ENCODE measurements at places on chromosomes 7 and 10. TPM values are rescaled to one million over a fixed set of nuclear protein-coding genes. Genes with fewer than 3 reads are reported as not detected.
A peak's percentile ranks its signal among the peaks of the same experiment; 100 is the strongest.

DNA sequence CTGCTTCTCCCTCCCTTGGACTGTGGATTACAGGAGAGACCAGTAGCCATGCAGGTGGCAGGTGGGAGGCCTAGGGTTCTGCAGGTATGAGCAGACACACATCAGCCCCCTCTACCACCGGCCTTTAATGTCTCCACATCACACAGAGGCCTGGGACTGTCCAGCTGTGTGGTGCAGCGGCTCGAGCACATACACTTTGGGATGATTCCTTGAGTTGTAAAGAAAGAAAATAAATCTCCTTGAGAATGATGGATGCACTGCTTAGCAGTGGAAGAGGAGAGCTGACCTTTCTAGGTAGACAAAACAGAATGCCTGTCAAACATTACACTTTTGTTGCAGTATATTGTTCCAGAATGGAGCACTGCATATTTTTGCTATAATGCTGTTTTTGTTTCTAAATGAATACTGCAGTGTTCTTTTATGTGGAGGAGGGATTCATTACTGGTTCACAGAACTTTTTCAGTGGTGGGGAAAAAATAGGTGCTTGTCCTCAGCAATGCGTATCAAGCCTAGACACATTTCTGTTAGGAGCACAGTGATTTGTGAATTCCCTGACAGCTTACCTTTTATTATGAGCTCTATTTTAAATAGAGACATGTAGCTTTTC lies 66.0 kb downstream of the PTPRE start:
- no peaks in the 10 kb centered on the region for H3K4me1 ChIP-seq
- no peak overlapping the region for H3K27ac ChIP-seq
- DNase-seq, result no peak
- H3K36me3 ChIP-seq, result no peaks in the 10 kb centered on the region

- peak; percentile 84 for DNase-seq
- H3K36me3 ChIP-seq, result peaks cover 5% of the 10 kb centered on the region
- peak overlapping the region; percentile 90 for H3K27ac ChIP-seq
- peak overlapping the region; percentile 42 for H3K4me3 ChIP-seq
- H3K27me3 ChIP-seq, result no peaks in the 10 kb centered on the region
Observed at GRCh38 chr10:17229967-17230682, 2.1 kb downstream of the VIM start.

EN2 gene
- not detected for total RNA-seq

CRYGN gene
- not detected for total RNA-seq

DNA sequence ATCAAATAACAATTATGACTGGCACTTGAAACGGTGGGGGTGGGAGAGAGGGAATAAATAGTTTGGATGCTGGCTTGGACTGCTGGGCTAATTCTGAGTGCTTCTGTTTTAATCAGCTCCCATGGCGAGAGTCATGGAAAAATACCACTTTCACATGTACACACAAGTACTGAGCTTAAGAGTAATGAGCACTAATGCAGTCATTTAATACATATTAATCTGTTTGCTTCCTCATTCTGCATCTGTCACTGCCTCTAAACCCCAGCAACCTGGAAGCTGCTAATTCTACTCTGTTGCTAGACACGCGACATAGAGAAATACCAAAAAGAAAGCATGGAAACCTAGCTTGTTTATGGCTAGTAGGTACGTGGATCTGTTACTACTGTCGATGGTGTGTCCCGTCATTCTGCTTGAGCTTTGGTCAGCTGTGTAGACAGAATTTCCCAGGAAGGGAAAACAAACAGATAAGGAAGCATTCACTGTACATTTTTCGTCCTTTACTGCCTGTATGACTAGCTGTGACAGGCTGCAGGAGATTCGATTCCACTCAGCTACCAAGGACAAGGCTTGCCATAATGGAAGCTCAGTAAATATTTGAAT lies 238.8 kb downstream of the BAMBI start:
- peaks cover 23% of the 10 kb centered on the region for H3K4me1 ChIP-seq
- no peaks in the 10 kb centered on the region for H3K27me3 ChIP-seq
- no peaks in the 10 kb centered on the region for H3K36me3 ChIP-seq
- H3K27ac ChIP-seq, result peak overlapping the region; percentile 25

PPP1R17 gene
- total RNA-seq, result not detected

- peak overlapping the region; percentile 93 for H3K27ac ChIP-seq
- H3K27me3 ChIP-seq, result no peaks in the 10 kb centered on the region
- H3K36me3 ChIP-seq, result no peaks in the 10 kb centered on the region
- peak overlapping the region; percentile 93 for H3K4me3 ChIP-seq
Observed at GRCh38 chr7:122887198-122887597, 938 bp upstream of the CADPS2 start.

DNA sequence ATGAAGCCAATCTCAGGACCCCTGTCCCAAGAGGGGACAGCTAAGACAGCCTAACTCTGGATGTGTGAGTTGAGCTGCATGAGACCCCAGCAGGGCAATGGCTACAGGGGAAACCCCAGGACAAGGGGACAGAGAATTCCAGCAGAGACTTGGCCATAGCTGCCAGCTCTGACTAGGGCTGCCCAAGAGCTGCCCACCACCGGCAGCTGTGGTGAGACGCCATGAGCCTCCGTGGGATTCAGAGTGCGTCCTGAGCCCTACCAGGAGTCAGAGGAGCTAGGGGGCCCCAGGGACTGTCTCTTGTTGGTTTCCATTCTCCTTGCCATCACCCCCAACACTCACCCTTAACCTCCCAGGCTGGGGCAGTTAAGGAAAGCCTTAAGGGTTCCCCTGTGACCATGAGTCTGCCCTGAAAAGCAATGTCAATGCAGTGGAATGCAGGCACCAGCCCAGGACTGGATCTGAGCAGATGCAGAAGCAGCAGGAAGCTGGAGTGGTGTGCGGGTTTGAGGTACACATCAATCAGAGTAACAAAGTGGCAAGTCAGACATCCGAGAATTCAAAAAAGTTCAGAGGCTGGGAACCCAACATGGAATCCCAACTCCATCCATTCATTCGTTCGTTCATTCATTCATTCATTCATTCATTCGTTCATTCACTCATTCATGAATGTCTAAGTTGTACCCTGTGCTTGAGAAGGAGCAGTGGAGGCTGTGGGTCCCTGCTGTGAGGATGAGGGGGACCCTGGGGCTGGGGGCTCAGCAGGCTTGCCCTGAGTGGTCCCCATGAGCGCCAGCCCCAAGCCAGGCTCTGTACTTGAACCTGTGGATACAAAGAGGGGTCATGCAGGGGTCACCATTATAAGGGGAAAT lies 52.9 kb downstream of the C10orf120 start:
- no peak overlapping the region for H3K27ac ChIP-seq
- no peak overlapping the region for H3K4me3 ChIP-seq
- H3K36me3 ChIP-seq, result no peaks in the 10 kb centered on the region
- no peaks in the 10 kb centered on the region for H3K27me3 ChIP-seq
- DNase-seq, result no peak

GRCh38 chr10:60188548-60188947 lies 201.1 kb downstream of the ANK3 start:
- no peaks in the 10 kb centered on the region for H3K4me1 ChIP-seq
- no peaks in the 10 kb centered on the region for H3K36me3 ChIP-seq
- H3K27me3 ChIP-seq, result no peaks in the 10 kb centered on the region
- DNase-seq, result no peak

- H3K36me3 ChIP-seq, result no peaks in the 10 kb centered on the region
- no peak overlapping the region for H3K27ac ChIP-seq
- DNase-seq, result no peak
- no peak overlapping the region for H3K4me3 ChIP-seq
Observed at GRCh38 chr7:116265881-116266280, 55.5 kb downstream of the TES start.

GRCh38 chr10:62811159-62811875 lies 4.8 kb downstream of the EGR2 start:
- H3K4me3 ChIP-seq, result no peak overlapping the region
- no peak overlapping the region for H3K27ac ChIP-seq
- DNase-seq, result no peak
- no peaks in the 10 kb centered on the region for H3K36me3 ChIP-seq
- H3K27me3 ChIP-seq, result no peaks in the 10 kb centered on the region
- H3K4me1 ChIP-seq, result peaks cover 39% of the 10 kb centered on the region

NOBOX gene
- total RNA-seq, result not detected

GRCh38 chr10:600876-601659 lies 88.4 kb downstream of the DIP2C start:
- peaks cover 27% of the 10 kb centered on the region for H3K4me1 ChIP-seq
- no peaks in the 10 kb centered on the region for H3K27me3 ChIP-seq
- H3K4me3 ChIP-seq, result no peak overlapping the region
- DNase-seq, result peak; percentile 73
- H3K36me3 ChIP-seq, result no peaks in the 10 kb centered on the region

ANXA8L1 gene
- not detected for total RNA-seq

BEND7 gene
- total RNA-seq, result 13.7 TPM

- peak; percentile 71 for DNase-seq
- peaks cover 51% of the 10 kb centered on the region for H3K4me1 ChIP-seq
- peak overlapping the region; percentile 83 for H3K27ac ChIP-seq
- no peak overlapping the region for H3K4me3 ChIP-seq
Observed at GRCh38 chr10:122307669-122308416, 36.7 kb downstream of the BTBD16 start.

DNA sequence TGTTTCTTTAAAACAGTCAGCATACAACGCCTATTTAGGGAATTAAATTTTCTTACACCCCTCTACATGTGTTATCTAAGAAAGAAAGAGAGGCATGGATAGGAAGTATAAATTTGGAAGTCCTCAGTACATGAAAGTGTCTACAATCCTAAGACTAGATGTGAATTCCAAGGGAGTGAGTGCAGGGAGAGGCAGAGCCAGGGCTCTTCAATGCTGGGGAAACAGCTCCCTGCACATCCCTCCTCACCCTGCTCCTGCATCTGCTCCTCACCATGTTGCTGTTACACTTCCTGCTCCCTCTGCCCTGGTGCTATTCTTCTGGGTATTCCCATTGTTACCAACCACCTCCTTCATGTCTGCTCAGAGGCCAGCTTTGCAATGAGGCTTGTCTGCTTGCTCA lies 229.1 kb upstream of the AKR1E2 start:
- H3K27ac ChIP-seq, result no peak overlapping the region
- H3K27me3 ChIP-seq, result no peaks in the 10 kb centered on the region
- no peak for DNase-seq
- no peaks in the 10 kb centered on the region for H3K4me1 ChIP-seq
- H3K36me3 ChIP-seq, result no peaks in the 10 kb centered on the region

GRCh38 chr7:157494506-157495176 lies 157.8 kb downstream of the DNAJB6 start:
- H3K36me3 ChIP-seq, result no peaks in the 10 kb centered on the region
- H3K27me3 ChIP-seq, result no peaks in the 10 kb centered on the region
- DNase-seq, result no peak
- peaks cover 12% of the 10 kb centered on the region for H3K4me1 ChIP-seq

- H3K27ac ChIP-seq, result no peak overlapping the region
- H3K4me3 ChIP-seq, result no peak overlapping the region
- no peaks in the 10 kb centered on the region for H3K27me3 ChIP-seq
- peaks cover 29% of the 10 kb centered on the region for H3K4me1 ChIP-seq
Observed at GRCh38 chr7:155211761-155212160, 85.9 kb upstream of the INSIG1 start.

WIPF3 gene
- 1.0 TPM for total RNA-seq

- H3K27me3 ChIP-seq, result no peaks in the 10 kb centered on the region
- H3K27ac ChIP-seq, result no peak overlapping the region
- no peaks in the 10 kb centered on the region for H3K36me3 ChIP-seq
- no peak for DNase-seq
Observed at GRCh38 chr10:95783741-95784140, 27.8 kb downstream of the ENTPD1 start.

DNA sequence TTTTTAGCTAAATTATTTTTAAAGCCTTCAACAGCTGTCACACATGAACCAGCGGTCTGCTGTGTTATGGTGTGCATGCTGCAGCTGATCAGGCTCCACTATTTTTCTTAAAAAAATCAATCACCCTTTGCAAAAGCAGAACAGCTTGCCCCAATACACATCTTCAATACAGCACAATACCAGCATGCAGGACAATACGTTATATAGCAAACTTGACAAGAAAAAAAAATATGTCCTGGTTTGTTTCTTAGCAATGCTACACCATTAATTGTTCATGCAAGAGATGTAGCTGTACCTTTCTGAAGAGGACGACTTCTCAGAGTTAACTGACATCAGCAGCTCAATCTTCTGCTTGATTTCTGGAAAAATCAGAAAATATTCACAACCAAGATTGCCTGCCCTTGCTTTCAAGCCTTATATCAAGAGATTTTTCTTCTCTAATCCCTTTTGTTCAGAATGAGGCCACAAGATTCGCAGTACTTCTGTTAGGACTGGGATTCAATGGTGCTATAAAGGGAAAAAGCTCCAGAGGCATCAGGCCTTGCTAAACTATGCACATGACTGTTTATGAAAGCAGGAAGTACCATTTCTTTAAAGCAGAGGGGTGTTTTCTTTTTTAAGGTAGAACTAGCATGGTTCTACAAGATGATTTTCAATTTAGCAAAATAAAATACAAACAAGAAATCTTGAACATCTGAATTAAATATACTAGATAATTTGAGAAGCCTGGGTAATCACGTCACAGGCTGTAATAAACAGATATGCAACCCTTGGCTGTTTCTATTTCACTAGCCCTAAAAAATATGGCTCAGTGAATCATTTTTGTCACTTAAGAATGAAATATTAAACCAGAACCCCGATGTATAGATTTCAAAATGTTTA lies 120.0 kb downstream of the SRPK2 start:
- peaks cover 24% of the 10 kb centered on the region for H3K4me1 ChIP-seq
- H3K4me3 ChIP-seq, result peak overlapping the region; percentile 2
- DNase-seq, result no peak
- H3K27ac ChIP-seq, result peak overlapping the region; percentile 41
- H3K27me3 ChIP-seq, result no peaks in the 10 kb centered on the region

GRCh38 chr10:11761431-11761830 lies 19.2 kb downstream of the ECHDC3 start:
- peaks cover 5% of the 10 kb centered on the region for H3K36me3 ChIP-seq
- peaks cover 24% of the 10 kb centered on the region for H3K4me1 ChIP-seq
- H3K27me3 ChIP-seq, result no peaks in the 10 kb centered on the region
- no peak overlapping the region for H3K4me3 ChIP-seq
- no peak overlapping the region for H3K27ac ChIP-seq

Data from body of pancreas (tissue), 4 donors.